GM12864 (cell line): ENCODE measurements at places on chromosomes 4 and X.

DNA sequence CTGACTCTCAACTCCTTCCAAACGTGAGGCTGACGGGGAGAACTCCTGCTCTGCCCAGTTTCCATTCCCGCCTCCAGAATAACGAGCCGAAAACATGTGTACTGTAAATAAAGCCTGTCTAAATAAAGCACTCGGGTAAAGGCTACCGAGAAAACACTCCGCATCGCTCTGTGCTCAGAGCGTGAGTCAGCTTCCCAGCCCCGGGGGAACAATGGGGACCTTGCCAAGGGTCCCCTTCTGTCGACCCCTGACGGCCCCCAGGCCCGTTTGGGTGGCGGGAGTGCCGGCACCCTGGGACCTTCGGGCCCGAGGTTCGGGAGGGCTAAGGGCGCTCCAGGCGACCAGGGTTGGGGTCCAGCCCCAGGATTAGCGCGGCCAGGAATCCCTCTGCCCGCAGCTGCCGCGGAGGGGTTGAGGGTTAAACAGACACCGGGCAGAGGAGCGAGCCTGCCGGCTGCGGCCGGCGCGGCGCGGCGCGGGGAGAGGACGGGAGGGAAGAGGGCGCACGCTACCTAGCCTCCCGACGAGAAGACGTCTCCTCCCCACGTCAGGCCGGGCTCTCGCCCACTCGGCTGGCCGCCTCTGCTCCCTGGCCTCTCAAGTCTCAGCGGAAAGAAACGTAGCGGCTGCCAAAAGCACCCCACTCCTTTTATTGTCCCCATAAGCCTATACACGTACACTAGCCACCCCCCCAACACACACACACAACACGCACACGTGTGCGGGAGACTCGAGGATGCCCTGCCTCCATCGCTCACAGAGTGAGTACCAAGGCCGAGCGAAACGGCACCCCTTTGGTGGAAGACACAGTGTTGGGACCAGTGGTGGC, 85.5 kb downstream of the BCOR start:
- no peak for DNase-seq

- no peak for DNase-seq
Observed at GRCh38 chr4:92175250-92175649, 128.5 kb upstream of the GRID2 start.

DNA sequence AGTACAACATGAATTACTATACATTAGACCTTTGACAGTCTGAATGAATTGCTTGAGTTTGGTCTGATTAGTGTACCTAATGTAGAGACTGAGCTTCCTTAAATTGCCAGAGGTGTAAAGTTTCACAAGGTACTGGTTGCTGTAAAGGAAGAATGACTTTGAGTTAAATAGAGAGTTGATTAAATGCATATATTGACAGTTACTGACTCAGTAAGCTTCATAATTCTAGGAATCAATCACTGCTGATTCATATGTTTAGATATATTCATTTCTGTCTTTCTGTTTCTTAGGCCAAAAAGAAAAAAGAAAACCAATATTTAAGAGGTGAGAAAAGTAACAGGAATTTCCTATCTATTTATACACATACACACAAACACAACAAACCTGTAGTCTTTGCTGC, 16.2 kb upstream of the ART3 start:
- DNase-seq, result no peak

DNA sequence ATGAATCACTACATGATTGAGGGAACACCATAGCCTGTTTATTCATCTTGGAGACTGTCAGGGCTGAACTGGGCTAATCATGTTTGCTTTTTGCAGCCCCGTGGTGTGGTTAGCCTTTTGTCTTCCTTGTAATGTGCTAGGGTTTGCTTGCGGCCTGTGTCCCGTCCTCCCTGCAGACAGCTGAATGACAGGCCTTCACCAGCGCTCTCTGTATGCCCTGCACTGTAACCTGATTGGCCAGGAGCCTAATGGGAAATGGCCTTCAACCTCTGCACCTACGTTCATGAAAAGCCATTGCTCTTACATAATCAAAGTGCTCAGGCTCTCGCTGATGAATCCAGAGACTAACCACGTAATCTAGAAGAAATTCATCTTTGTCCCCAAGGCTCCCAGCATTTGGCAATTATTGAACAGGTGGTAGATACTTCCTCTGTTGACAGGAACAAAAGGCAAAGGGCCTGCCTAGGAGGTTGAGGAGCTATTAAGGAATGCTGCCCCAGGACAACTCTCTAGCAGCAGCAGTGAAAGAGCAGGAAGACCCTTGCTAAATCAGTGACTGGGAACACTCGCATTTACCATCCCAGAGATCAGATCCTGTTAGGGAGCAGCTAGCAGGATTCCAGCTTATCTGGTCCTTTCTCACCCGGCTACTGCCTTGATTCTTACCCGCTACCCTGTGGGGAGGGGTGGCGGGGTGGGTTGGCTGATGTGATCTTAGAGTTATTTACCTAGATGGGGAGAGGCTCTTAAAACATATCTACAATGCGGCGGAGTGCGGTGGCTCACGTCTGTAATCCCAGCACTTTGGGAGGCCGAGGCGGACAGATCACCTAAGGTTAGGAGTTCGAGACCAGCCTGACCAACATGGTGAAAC, 42.3 kb upstream of the FAT1 start:
- no peak for DNase-seq

DNA sequence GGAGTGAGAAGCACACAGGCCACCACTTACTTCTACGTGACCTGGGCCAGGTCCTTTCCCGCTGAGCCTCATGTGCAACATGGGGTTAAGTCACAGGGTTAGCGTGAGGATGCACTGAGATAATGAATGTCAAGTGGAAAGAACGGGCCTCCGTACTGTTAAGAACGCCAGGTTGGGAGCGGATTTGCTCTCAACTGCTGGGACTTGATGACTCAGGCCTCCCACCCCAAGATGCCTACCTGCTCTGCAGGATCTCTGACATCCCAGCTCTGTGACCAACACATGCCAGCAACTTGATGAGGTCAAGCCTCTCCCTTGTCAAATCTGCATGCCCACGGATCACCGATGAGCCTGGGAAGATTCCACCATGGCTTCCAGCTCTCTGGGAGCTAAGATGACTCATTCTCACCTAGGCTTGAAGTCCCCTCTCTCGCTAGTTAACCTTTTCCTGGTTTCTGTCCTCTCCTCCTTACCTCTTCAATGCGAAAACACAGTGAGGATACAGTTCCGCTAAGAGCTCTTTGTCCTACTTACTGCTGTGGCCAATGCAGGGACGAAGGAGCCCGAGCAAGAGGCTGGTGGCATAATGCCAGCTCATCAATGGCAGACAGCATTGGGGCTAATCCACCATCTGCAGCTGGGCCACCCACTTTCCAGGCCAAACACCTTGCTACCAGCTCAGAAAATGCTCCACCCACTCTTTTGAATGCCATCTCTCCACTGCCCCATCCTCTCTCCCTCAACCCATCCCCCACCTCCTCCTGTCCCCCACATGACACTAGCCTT, 67.6 kb downstream of the PJA1 start:
- DNase-seq, result no peak

DNA sequence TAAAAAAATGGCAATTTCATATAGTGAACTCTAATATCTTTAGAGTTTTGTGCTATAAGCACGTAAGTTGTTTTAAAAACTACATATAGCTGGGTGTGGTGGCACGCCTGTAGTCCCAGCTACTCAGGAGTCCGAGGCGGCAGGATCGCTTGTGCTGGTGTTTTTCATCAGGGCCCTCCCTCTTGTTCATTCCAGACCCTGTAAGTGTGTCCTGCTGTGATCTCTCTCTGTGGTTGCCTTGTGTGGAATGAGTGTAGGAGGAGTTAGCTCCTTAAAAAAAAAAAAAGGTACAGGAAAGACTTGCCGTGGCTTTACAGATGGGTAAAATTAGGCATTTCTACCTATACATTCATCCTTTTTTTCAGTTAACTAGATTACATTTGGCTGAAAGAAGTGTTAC, 35.4 kb downstream of the RBBP7 start:
- no peak for DNase-seq

DNA sequence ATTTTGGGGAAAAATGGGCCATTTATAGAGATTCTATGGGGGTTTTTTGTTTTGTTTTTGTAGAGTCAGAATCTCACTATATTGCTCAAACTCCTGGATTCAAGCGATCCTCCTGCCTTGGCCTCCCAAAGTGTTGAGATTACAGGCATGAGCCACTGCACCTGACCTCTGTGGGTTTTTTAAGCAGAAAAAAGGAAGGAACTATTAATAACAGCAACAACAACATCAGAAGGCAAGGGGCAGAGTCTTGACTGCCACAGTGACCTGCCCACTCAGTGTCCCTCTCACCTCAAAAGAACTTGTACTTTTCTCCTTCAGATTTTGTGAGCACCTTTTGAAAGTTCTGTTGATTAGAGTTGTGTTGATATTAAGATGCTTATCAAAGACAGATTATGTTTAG, 48.1 kb downstream of the FNIP2 start:
- DNase-seq, result no peak

GRCh38 chrX:72083291-72083690, 48.4 kb downstream of the RTL5 start:
- no peak for DNase-seq

DNA sequence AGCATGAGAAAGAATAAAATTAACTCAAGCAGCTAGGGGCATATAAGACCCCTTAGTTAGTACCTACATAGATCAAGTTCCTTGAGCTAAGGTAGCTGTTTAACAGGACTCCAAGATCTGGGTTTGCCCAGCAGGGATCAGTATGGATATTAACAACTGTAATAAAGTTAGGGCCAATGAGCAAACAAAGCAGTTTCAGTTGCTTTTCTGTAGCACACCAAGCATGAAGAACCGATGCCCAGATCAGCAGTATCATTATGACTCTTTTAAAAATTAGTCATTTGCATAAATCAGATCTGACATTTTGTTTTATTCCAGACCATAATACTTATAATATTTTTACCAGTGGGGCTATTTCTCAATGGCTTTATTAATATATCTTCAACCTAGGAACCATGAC, 80.9 kb downstream of the C4orf33 start:
- no peak for DNase-seq

- no peak for DNase-seq
Observed at GRCh38 chr4:3605491-3605890, 73.3 kb upstream of the LRPAP1 start.

DNA sequence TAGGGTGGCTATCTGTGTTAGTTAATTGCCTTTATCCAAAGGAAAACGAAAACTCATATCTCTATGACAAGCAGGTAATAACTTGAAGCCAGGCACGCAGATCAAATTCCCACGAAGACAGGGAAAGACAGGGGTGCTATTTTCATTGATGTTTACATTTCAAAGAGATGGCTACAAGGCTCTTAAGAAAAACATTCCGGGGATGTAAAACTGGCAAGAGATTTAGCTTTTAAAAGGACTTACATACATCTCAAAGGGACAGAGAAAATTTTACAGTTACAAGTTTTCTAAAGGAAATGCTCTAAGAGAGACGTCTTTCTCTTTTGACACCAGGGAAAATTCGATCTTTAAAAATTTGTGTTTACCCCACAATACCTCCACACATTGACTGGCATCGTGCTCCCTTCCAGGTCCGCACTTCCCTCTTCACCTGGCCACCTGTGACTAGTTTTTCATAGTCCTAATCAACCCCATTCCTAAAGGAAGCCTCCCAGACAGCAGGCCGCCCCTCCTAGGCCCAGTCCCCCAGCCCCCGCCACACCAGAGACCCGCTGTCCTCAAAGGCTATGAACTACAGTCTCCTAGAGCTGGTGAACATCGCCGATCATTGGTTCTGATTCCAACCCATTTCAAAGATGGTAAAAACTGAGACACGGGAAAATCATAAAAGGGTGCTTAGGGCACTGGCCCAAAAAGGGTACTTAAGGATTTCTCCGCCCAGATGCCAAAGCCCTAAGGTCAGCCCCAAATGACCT, 649 bp upstream of the ARAF start:
- no peak for DNase-seq

DNA sequence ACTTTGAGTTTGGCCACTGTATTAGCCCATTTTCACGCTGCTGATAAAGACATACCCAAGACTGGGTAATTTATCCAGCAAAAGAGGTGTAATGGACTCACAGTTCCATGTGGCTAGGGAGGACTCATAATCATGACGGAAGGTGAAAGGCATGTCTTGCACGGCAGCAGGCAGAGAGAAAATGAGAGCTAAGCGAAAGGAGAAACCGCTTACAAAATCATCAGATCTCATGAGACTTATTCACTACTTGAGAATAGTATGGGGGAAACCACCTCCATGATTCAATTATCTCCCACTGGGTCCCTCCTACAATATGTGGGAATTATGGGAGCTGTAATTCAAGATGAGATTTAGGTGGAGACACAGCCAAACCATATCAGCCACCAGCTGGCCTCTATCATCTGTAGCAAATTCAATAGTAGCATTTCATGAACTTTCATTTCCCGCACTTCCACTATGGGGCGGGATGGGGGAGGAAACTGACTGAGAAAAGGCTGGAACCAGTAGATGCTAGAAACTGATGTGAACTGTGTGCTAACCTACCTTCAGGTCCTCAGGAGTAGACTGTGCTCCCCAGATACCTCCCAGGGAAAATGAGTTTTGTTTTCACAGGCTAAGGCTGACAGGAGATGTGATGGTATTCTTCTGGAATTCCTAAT, 35.3 kb upstream of the LGI2 start:
- DNase-seq, result no peak

DNA sequence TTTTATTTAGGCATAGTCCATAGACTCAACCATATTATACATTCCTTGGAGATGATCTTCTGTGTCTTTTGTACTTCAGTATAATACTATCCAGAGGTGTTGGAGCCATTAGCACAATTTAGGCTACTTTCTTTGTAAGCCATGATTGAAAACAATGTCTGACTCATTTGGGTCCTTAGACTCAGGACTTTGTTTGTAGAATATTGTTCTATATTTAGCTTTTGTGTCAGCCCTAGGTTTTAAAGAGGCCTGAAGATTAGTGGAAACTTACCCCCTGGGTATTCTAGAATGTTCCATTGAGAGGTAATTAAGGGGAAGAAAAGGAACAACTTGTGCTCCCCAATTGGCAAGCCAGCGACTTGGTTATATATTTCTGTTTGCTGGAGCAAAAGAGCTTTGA, 145.2 kb upstream of the SCML1 start:
- no peak for DNase-seq

- DNase-seq, result no peak
Observed at GRCh38 chr4:30828264-30828926, 108.2 kb downstream of the PCDH7 start.

DNA sequence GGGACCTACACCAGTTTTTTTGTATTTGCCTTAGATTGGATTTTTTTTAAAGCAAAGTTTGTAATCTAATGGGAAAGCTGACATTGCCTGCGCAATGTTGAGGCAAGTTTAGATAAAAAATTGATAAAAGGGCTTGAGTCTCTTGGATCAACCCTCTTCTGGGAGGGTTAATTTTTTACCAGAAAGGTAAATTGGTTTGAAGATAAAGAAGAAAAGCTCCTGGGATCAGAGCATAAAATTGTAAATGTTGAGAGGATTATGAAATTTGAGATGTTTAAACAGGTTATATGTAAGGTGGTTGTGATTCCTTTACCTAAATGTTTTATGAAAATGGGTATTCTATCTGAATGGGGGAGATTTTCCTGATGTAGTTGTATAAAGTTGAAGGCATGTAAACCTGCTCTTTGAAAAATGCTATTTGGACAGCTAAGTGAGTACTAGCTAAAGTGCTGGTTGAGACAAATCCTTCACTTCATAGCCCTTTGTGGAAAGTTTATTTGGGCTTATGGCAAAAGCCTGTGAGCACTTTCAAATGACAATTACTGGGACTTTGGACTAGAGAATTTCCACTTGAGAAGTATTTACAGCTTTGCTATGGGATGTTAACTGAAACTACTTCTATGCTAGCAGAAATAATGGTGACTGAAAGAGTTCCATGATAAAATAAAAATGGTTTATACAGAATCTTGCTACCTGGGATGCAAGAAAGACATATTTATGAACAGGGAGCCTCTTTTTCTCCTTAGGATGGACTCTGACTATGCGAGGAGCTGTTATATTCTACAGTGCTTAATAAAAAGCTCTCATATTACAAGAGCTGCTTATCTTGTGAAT, 56.2 kb downstream of the UGT2B10 start:
- no peak for DNase-seq
